ENCODE measurements at places on chromosomes 3 and 15. TPM values are rescaled to one million over a fixed set of nuclear protein-coding genes. Genes with fewer than 3 reads are reported as not detected.

The PCCB gene
- total RNA-seq: 47.4 TPM

The TUSC7 gene
- not detected for total RNA-seq

The SYNM gene
- total RNA-seq: 5.6 TPM

The TP63 gene
- total RNA-seq: not detected

The IL12A gene
- 0.33 TPM for total RNA-seq

All from vein endothelial cell (primary cell).